ENCODE measurements at places on chromosomes 7 and 10. TPM values are rescaled to one million over a fixed set of nuclear protein-coding genes. Genes with fewer than 3 reads are reported as not detected.

DNA sequence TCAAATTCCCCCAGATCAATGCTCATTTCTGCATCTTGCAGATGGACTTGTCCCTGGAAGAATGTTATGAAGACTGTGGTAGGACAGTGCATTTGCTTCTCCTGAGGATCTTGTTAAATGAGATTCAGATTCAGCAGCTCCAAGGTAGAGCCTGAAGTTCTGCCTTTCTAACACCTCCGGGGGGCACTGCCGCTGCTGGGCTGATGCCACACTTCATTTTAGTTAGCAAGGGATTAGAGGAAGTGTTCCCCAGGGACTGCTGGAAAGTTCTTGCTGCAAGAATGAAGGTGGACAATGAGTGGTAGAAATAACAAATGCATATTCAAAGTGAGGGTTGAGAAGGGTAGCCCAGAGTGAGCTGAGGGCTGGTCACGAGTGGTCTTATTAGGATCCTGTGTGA lies 434.3 kb upstream of the AKR1E2 start:
- DNase-seq: no peak

- DNase-seq: peak; percentile 68
Observed at GRCh38 chr7:100965723-100966541, 3.4 kb upstream of the MUC12 start.

- no peak for DNase-seq
Observed at GRCh38 chr7:19322002-19322401, 176.8 kb upstream of the FERD3L start.

- DNase-seq: no peak
Observed at GRCh38 chr7:117285826-117286225, 37.0 kb downstream of the WNT2 start.

The KIF11 gene
- total RNA-seq: 0.51 TPM

DNA sequence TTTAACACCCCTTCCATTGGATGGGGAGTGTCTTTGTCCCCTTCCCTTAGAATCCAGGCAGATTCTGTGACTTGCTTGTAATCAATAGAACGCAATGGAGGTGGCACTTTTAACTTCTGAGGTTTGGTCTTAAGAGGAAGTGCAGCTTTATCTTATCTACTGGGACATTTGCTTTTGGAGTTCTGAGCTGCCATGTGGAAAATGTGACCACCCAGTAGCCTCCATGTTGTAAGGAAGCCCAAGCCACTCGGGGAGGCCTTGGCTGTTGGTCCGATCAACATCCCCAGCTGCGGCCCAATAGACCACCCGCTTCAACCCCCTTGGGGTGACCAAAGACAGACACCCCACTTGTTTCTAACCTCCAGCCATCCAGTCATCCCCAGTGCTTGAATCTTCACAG lies 86.3 kb upstream of the FAM171A1 start:
- no peak for DNase-seq

- peak; percentile 64 for DNase-seq
Observed at GRCh38 chr7:55120501-55121198, 101.8 kb downstream of the EGFR start.

The PRSS2 gene
- total RNA-seq: 6.0 TPM

DNA sequence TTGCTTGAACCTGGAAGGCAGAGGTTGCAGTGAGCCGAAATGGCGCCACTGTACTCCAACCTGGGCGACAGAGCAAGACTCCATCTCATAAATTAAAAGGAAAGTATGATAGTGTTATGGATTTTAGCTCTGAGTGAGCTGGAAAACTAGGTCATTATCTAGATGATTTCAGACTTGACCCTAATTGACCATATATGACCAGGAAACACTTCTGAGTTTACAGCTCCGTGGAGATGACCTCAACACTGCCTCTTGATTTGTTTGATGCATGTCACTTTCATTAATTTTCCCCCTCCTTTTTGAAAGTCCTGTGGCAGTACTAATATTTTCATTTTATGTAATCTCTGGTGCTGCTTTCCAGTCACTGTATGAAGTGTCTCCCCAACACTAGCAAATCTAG lies 7.8 kb upstream of the SEC61A2 start:
- DNase-seq: no peak

The FAM24B gene
- not detected for total RNA-seq

- no peak for DNase-seq
Observed at GRCh38 chr7:121329191-121330052, 622 bp downstream of the WNT16 start.

GRCh38 chr10:12380999-12381398 lies 31.7 kb downstream of the CAMK1D start:
- no peak for DNase-seq

GRCh38 chr7:50217821-50218281 lies 86.7 kb upstream of the IKZF1 start:
- no peak for DNase-seq

DNA sequence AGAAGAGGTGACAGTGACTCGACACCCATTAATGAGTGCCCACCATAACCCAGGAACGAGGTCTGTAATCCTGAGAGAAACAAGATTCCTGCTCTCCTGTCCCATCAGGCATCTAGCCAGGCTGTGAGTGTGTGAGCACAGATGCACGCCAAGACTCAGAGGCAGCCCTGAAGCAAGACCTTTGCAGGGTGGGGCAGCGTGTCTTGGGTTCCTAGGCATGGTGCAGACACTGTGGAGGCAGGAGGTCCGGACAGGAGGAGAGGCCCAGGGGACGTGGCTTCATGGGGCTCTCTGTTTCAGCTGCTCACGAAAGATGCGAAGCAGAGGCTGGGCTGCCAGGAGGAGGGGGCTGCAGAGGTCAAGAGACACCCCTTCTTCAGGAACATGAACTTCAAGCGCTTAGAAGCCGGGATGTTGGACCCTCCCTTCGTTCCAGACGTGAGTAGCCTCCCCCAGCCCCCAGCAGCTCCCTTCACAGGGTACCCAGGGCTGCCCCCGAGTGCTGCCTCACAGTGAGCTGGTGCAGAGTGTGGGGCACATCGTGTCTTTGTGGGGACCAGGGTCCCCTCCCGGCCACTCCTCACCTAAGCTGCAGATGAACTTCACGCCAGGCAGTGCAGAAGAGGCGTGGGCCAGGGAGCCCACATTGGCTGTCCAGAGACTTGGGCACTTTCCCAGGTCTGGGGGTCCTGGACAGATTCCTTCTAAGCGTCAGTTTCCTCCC lies 94.5 kb downstream of the RGS10 start:
- DNase-seq: no peak

The AKR1C8 gene
- not detected for total RNA-seq

The CAV1 gene
- 345 TPM for total RNA-seq

DNA sequence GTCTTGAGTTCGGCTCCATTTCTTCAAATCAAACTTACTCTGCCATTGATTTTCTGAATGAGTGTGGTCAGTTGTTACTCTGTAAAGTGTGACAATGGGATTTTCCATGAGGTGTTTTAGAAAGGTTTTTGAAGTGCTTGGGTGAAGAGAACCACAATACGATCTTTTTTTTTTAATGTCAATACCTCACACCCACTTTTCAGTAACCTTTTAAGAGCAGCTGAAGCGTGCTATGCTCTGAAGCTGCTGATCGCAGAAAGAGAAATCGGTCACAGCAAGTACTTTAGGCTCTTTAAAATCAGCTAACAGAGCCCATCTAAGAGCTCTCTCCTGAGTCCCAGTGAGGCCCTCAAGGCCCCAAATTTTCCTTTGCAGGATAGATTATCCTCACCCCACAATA lies 34.4 kb upstream of the YAE1 start:
- DNase-seq: no peak

The MEST gene
- total RNA-seq: 10.0 TPM

The TMEM26 gene
- total RNA-seq: 0.32 TPM

All from heart right ventricle (tissue), 16 donors.